ENCODE measurements at places on chromosomes 2 and 18.

DNA sequence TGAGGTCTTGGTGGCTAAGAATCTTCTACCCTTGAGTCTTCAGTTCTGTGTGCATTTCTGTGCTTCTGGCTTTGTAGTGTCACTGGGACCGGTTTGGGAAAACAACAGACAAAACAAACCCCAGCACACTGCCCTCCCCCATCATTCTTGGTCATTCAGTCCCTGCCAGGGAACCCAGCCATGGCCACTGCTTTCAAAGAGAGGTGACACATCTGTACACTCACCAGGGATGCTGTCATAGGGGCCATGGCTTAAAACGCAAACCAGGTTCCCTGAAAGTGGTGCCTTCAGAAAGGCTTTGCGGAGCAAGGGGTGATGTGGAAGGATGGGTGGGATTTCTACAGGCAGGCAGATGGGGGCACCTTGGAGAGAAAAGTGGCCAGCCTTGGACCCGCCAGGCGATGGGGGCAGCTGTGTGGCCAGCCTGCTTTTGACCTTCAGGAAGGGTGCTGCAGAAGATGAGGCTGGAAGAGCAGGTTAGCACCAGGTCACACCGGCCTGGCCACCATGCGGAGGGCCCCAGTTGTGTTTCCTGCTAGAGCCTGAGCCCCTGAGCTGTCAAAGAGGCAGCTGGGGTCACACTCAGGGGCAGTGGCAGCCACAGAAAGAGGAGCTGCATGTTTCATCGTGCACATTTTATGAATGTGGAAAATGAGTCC, 101.3 kb downstream of the INHBB start:
- DNase-seq = no peak

GRCh38 chr2:5867056-5867455, 174.9 kb downstream of the SOX11 start:
- DNase-seq = no peak

- DNase-seq = no peak
Measured at GRCh38 chr2:117835990-117836760, 21.7 kb downstream of the DDX18 start.

- DNase-seq = no peak
Measured at GRCh38 chr2:234640657-234641056, 143.8 kb upstream of the ARL4C start.

DNA sequence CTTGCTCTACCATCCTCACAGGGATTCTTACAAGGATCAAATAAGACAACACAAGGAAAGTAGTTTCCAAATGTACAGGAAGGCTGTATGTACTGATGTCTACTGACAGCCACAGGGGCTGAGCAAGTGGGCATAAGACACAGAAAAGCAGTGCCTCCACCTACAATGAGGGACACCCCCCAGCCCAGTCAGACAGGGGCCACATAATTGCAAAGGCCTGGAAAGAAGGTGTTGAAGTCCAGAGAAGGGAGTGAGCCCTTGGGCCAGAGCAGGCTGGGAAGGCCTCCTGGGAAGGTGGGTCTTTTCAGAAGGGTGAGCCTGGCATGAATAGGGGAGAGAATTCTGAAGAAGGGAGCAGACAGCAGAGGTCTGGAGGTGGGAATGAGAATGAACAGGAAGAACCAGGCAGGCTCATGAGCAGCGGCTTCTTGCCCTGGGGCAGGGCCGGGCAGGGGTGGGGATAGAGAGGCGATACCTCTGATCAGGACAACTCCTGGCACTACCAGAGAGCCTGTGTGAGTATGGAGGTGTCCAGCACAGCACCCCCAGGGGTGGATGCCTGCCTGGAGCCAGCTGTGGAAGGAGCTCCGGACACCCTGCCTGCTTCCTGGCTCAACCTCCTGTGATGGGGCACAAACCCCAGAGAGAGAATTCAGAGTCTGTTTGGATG, 30.1 kb downstream of the HS1BP3 start:
- DNase-seq = no peak

GRCh38 chr2:5740817-5741216, 48.6 kb downstream of the SOX11 start:
- DNase-seq = no peak

- no peak for DNase-seq
Measured at GRCh38 chr2:160287476-160287875, 87.4 kb upstream of the ITGB6 start.

GRCh38 chr2:132754392-132754791, 84.4 kb upstream of the LYPD1 start:
- DNase-seq = no peak

DNA sequence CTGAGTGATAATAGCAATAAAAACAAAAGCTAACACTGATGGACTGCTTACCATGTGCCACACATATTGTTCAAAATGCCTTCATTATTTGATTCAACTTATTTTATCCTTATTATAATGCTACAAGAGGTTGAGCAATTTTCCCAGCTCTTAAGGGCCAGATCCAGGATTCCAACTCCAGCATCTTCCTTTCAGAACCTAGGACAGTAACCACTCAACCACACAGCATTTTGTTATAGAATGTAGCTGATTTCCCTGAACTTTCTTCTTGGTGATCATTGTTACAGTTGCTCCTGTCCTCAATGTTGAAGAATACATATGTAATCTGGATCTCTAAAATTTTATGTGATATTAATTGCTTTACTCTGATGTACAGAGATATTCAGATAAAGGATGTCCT, 341.7 kb downstream of the PIK3C3 start:
- no peak for DNase-seq

- DNase-seq = no peak
Measured at GRCh38 chr2:14752295-14752694, 119.8 kb downstream of the LRATD1 start.

DNA sequence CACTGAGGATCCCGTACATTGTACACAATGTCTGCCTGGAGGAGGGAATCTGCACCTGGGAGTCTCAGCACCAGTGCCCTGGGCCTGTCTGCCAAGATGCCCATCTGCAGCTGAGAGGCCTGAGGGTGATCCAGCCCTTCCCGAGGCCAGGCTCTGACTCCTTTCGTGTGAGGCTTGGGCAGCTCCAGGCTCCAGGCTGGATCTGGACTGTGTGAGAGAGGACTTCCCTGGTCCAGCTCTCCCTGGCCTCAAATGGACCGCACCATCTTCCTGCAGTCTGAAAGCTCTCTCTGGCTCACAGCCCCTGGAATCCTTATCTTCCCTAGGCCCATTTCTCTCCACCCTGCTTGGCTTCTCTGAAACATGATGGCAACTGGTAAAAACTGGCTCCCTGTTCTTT, 324.6 kb downstream of the DYSF start:
- DNase-seq = no peak

DNA sequence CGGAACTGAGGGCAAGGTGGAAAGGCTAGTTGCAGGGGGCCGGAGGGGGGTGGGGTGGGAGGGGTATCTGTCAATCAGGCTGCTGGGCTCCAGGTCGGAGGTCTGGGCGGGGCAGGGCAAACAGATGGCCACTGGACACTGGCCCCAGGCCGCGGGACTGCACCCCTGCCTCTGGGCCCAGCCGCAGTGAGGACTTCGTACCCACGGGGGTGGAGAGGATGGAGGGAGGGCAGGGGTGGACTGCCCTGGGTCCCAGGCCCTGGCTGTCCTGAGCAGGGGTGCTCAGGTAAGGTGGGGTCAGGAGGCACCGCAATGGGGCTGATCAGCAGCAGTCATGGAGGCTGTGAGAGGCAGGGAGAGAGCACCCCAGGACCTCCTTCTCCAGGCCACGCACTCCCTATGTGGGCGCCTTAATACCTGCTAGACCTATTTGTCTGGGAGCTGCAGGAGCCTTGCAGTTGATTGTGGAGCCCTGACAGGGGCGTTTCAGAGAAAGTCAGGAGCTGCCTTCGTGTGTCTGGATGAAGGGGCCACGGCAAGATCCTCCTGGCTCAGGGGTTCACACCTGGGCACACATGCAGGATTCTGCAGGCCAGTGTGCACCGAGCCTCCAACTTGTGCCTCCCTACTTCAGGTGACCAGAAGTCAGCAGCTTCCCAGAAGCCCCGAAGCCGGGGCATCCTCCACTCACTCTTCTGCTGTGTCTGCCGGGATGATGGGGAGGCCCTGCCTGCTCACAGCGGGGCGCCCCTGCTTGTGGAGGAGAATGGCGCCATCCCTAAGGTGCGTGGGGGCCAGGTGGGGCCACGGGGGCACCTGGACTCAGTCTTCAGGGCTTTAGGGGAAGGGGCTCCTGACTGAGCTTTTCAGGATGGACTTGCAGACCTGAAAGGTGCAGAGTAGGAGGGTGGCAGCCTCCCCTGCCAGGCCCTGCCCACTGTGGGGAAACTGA, 1.5 kb downstream of the CTDSP1 start:
- no peak for DNase-seq

DNA sequence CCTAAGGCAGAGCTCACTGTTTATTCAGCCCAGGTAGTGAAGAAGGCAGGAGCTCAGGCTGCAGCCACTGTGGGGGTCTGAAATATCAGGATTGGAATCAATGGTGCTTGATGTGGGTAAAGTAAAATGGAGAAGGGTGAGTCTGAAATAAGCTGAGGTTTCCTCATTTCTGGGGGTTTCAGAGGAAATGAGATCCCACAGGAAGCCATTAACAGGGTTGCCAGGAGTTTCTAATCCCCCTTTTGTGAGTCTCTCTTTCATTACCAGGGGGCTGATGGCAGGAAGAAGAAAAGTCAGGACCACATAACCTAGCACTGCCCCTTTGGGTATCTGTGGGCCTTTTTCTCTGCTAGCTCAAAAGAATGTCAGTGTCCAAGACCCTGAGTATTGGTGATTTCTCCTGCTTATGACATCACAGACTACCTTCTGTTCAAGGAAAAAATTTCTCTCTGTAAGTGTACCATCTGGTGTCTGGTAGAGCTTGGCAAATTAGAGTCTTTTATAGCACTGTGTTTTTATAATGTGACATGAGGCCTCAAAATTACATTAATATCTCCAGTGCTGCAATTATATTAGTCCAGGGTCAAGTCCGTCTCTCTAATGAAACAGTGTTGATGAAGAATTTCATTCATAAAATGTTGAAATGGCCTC, 56.0 kb downstream of the LBH start:
- DNase-seq = no peak

DNA sequence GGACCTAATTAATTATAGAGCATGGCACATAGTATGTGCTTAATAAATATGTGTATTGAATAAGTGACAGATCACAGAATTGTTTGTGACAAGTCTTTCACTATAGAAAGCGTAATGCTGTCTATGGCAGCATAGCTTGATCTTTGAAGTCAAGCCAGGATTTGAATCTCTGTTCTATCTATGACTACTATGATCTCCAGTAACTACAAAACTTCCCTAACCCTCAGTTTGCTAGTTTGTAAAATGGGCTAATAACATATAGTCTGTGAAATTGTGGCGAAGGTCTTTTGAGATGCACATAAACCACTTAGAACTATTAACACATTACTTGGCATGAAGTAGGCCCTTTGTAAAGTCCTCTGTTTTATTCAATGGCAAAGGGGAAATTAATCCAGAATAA, 4.0 kb upstream of the FHL2 start:
- DNase-seq = no peak

GRCh38 chr2:71889759-71890684, 257.6 kb downstream of the CYP26B1 start:
- no peak for DNase-seq

GRCh38 chr18:58402951-58403702, 225.8 kb downstream of the ALPK2 start:
- no peak for DNase-seq

- DNase-seq = no peak
Measured at GRCh38 chr2:233164128-233164635, 87.3 kb upstream of the ATG16L1 start.

DNA sequence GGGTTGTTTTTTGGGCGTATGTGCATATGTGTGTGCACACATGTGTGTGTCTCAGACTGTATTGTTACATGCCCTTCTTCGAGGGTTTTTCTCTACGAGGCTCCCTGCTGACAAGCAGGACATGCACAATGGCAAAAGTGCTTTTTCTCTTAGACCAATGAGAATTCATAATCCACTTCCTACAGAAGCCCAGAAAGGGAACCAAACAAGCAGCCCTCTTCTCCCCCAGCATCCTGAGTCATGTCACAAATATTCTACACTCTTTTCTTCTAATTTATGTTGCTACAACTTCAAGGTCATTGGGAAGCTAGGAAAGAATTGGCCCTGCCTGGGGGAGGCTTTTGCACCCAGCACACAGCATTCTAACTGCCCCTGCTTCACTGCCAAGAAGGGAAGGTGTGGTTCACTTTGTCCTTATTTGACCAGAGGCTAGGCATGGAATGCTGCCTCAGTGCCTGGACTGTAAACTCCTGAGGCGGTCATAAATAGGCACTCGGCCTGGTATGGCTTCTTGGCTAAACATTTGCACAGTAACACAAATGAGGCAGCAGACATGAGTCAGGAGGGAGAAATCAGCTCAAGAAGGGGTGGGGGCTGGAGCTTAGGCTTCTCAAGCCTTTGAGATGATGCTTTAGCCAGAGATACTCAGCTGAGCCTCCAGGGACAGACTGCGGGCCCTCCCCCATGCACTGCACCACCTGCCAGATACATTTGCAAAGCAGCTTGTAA, 92.7 kb upstream of the KLF7 start:
- peak; percentile 83 for DNase-seq

- no peak for DNase-seq
Measured at GRCh38 chr18:31538837-31539236, 40.9 kb downstream of the DSG2 start.

Data from NCI-H1436 treated with DMSO at 0.1 percent for 48 hours (cell line).